ENCODE measurements at places on chromosomes 5 and 9.

- DNase-seq: no peak
These were observed 25.6 kb downstream of the OR2V2 start for GRCh38 chr5:181173027-181173419.

DNA sequence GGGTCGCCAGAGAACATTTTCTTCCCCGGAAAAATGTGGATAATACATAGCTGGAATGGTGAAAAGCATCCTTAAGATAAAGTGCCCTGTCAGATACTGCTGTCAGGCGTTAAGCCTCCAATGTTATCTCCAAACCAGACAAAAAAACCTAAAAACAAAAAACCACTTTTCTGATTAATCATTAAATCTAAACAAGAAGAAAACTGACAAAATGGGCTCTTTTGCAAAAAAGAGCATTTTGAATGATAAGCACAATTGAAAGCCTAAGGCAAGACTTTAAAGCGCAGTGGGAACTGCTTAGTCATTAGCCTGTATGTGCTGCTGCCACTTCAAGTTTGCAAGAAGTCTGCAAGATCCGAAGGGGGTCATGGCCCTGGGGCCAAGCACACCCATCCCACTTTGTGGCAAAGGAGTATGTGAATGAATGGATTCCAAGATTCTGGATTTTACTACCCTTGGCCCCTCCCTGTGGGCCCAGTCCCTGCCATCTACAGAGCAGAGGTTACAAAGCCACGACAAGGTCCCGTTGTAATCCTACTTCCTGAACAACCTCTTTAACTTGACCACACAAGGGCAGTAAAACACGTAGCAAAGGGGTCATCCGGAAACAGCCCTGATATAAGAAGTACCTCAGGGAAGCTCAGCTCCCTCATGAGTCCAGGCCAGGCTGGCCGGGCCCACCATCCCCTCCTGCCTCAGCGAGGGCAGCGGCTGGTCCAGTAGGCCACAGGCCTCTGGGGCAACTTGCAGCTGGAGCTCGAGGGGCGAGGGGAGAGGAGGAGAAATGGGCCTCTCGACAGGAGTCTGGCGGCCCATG is 29.7 kb downstream of the SHB start:
- peak; percentile 76 for DNase-seq

DNA sequence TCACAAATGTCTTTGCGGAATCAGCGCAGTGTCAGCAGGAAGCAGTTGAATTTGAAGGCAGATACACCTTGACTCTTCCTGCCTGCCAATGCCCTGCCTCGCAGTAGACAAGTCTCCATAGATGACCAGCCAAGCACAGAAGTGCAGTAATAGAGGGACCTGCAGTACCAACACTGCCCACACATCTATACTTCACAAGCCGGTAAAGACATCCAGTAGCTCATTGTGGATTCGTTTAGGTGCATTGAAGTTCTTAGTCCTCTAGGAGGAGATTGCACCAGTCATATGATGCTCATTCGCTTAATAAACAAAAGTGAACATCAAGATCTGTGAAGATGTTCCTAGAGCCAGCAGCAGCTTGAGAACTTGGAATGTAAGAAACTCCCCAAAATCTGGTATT is 7.1 kb upstream of the IFNA2 start:
- DNase-seq: peak; percentile 50

GRCh38 chr5:149452665-149453617 is 73.8 kb upstream of the IL17B start:
- DNase-seq: peak; percentile 92

DNA sequence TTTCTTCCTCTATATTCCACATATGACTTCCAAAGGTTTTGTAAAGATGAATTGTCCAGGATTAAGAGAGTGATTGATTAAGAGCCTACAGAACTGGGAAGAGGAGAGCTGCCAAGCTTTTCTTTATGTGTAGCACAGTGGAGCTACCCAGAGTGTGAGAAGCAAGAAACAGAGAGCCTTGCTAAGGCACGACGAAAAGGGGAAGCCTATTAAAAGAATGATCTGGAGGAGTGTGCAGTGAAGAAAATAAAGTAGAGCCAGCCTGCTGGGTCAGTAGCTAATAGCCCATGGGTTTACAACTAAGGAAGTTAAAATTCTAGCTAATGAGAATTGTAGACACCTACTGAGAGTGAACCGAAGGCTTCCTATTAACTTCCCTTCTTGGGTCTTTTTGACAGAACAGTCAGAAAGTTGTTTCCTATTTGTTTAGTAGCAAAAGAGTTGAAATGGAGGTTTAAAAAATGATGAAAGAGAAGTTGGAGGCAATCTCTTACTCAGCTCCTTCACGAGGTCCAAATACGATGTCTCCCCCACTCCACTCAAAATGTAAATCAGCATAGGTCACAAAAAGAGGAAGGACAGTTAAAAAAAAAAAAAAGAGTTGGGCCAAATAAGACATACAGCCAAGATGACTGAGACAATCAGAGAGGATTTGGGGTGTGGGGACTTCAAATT is 957 bp upstream of the PRR16 start:
- no peak for DNase-seq

Measured in HFFc6 (cell line).